ENCODE measurements at places on chromosomes 6 and 20.
A peak's percentile ranks its signal among the peaks of the same experiment; 100 is the strongest.

DNA sequence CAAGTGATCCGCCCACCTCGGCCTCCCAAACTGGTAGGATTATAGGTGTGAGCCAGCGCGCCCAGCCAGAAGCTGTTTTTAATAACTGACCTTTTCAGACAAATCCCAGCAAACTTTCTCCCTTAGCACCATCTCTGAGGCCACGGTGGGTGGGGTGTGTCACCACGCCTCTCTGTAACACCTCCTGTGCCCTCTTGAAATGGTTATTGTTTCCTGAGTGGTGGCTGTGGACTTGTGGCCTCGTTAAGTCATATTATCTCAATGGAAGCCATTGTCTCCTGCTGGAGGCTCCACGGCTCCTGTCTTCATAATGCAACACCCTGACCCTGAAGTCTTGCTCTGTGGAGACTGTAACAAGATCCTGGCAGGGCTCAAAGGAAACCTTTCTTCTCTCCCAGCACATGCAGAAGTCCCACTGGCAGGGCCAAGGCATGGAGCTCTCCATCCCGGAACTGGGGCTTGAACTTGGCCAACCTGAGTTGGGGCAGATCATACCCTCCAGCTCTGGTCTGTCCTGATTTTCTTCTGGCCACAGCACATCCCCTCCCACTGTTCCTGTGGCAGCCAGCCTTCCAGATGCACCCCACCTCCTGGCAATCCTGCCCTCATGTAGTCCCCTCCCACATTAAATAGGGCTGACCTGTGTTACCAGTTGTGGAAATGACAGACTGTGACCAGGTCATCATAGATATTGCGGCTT is 81.1 kb downstream of the SNX5 start:
- no peak for DNase-seq

- DNase-seq: no peak
Observed at GRCh38 chr6:118509009-118509617, 39.0 kb upstream of the PLN start.

- DNase-seq: peak; percentile 35
Observed at GRCh38 chr6:3367630-3368029, 89.2 kb downstream of the SLC22A23 start.

DNA sequence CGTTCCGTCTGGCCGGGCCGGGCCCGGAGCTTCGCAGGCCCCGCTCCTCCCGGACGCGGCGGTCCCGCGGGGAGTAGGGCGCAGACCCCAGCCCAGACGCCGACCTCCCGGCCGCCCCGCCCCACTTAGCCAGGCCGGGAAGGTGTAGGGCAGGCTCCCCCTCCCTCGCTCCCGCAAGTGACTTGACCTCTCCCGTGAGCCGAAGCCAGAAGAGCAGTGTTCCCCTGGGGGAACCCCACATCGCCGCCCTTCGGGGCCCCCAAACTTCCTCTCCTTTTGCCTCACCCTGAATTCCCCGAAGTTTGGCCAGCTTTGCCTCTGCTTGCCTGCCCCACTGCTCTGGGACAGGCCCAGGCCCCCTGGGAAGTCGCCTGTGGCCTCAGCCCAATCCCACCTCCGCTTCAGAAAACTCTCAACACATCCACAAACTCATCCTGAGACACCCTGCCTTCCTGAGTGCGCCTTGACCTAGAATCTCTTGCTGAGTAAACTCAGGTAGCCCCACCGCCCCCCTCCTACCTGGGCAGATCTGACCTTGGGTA is 524 bp upstream of the NOL4L start:
- no peak for DNase-seq

GRCh38 chr6:106988664-106989063 is 14.1 kb upstream of the CD24 start:
- DNase-seq: no peak

DNA sequence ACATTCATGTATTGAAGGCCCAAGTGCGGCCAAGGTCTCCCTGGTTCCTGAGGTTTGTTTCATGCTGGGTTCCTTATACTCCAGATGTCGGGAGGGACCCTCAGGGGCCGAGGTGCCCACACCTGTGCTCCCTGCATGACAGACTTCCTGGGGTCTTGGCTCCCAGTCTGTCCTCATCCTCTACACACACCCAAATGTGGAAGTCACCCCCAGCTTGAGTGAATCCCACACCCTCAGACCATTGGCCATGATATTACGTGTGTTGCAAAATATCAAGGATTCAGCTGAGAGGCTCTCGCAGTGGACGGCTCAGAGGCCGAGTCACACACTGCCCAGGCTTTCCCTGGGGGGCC is 82.2 kb upstream of the DUSP22 start:
- no peak for DNase-seq

DNA sequence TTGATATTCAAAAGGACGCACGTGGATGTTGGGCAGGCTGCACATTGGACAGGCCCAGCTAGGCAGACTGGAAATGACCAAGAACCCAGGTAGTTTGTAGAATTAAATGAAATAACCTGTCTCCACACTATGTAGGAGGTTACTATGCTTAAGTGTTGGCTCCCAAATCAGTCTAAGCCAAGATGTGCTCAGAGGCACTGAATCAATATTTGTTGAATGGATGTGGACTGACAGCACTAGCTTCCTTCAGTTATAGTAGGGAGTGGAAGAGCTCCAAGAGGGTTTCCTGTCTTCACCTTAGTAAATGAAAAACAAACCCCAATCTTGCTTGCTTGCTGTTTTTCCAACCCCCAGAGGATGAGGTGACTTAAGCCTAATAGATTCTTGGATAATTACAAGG is 180.5 kb downstream of the JARID2 start:
- no peak for DNase-seq

- DNase-seq: no peak
Observed at GRCh38 chr6:155830531-155830930, 374.9 kb upstream of the NOX3 start.
